ENCODE measurements at places on chromosomes 2 and 18.

- no peak for DNase-seq
Measured at GRCh38 chr2:173972636-173973035, 7.5 kb upstream of the SP3 start.

DNA sequence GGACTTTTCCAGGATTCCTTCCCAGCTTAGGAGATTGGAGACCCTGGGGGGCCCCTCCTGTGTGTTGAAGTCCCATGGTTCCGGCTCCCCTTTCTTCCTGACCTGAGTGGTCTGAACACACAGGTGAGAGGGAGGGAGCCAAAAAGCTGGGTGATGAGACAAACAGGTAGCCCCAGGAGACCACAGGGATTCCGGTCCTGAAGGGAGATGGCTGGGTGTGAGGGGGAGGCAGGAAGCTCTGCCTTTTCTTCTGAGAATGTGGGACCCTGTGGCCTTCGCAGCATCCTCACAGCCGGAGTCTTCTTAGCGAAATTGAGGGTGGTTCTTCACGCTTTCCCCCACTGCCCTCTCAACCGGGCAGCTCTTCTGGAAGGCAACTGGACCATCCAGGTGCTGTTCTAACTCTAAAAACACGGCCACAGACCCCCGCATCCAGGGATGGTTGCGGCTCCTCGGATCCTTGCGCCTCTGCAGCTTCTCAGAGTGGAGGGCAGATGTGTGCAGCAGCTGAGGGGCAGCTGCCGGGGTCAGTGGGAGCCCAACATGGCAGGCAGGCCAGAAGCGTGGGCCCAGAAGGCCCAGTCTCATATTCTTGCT, 4.4 kb downstream of the SLC66A3 start:
- no peak for DNase-seq

DNA sequence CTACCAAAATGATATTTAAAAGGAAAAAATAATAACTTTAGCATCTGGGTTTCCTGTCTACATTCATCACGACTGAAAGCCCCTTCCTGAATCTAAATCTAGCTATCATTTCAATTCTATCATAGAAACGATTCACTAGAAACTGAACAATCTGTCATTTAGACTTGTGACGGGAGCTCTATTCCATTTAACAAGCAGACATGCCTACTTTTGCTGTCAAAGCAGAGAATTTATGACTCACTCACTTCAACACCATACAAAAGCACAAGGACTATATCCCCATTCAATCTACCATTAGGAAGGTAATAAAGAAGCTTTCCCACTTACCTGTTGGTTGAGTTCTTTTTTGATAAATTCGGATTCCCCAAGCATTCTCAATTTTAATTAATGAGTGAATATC, 1072.3 kb downstream of the LRP1B start:
- no peak for DNase-seq

- no peak for DNase-seq
Measured at GRCh38 chr2:66462501-66462825, 27.5 kb downstream of the MEIS1 start.

GRCh38 chr18:10141559-10141958, 227.7 kb downstream of the VAPA start:
- no peak for DNase-seq

- no peak for DNase-seq
Measured at GRCh38 chr2:231752061-231752460, 29.0 kb downstream of the PDE6D start.

Data from activated CD4-positive, alpha-beta T cell treated with anti-CD3 and anti-CD28 coated beads, Interleukin-2, amount 50 U/mL, for 48 hours (primary cell).